ENCODE measurements at places on chromosomes 1 and 21.

- DNase-seq, result no peak
Measured at GRCh38 chr1:40267767-40268187, 9.7 kb downstream of the ZMPSTE24 start.

GRCh38 chr1:203274603-203275381 is 30.5 kb upstream of the BTG2 start:
- no peak for DNase-seq

DNA sequence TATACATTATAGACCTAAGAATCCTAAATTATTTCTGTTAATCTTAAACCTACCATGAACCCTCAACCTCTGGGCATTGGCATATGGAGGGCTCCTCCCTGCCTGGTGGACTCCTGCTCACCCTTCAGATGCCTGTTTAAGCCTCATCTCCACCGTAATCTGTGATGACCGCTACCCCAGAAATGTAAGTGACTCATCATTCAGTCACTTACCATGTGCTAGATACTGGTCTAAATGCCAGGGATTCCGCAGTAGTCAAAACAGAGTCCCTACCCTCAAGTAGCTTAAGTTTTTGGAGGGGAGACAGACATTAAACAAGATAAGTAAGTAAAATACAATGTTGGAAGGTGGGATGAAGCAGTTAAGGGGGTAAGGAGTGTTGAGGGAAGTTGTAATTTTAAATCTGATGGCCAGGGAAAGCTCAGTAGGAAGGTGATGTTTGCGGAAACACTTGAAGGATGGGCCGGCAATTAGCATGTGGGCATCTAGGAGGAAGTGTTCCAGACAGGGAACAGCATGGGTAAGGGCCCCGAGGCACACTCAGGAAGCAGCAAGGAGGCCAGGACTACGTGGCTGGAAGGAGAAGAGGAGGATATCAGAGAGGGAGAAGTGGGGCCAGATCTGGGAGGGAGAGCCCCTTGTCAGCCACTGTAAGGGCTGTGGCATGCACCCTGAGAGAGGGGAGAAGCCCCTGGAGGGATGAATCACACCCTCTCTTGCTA is 141.7 kb upstream of the HOOK1 start:
- no peak for DNase-seq

- DNase-seq, result no peak
Measured at GRCh38 chr1:119885903-119886783, 10.2 kb downstream of the ADAM30 start.

GRCh38 chr1:233459968-233460367 is 132.4 kb downstream of the MAP3K21 start:
- DNase-seq, result no peak

DNA sequence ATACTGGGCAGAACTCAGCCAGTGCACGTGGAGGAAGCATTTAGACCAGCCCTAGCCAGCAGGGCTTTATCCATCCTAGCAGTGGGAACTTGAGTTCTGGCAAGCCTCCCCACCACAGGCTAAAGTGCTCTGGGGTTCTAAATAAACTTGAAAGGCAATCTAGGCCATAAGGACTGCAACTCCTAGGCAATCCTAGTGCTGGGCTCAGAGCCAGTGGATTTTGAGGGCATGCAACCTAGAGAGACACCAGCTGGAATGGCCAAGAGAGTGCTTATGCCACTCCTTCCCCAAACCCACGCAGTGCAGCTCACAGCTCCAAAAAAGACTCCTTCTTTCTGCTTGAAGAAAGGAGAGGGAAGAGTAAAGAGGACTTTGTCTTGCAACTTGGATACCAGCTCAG is 70.5 kb upstream of the APOBEC4 start:
- DNase-seq, result no peak

DNA sequence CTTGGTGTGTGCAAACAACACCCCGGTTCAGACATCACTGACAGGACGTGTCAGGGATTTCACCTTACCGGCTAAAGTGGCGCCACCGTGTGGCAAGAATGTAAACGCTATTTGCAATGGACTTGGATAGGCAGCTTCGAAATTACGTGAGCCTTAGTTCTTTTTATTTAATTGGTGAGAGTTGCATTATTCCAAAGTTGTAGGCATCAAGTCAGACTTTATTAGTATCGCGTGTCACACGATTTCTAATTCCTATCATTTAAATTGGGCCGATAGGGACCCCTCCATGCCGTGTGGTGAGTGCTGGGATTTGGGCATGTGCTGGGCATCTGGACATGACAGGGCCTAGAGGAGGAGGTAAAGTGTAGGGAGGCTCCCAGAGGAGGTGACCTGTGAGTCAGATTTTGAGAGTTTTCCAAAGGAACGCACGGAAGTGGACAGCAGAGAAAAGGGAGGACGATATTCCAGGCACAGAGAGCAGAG is 14.5 kb upstream of the CPT2 start:
- DNase-seq, result no peak

DNA sequence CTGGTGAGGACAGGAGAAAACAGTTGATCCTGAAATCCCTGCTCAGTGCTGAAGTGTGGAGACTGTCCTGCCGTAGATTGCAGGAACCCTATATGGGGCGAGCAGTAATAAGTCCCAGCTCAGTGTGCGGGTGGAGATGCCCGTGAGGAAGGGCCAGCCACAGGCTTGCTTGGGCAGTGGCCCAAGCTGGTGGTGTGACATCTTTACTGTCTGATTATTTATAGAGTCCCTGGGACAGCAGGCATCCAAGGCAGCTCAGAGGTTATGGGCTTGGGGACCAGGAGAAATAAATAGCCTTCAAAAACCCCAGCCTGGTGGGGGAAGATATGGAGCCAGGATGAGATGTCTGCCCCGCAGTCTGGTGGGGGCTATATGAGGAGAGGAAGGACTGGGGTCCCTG is 170.7 kb upstream of the POU3F1 start:
- DNase-seq, result no peak

GRCh38 chr1:198678901-198679329 is 40.1 kb downstream of the PTPRC start:
- no peak for DNase-seq

- no peak for DNase-seq
Measured at GRCh38 chr1:245776139-245776538, 621.4 kb downstream of the KIF26B start.

GRCh38 chr21:32940079-32941014 is 85.4 kb upstream of the OLIG2 start:
- DNase-seq, result peak; percentile 31

GRCh38 chr1:245957427-245957826 is 549.7 kb downstream of the SMYD3 start:
- DNase-seq, result no peak

DNA sequence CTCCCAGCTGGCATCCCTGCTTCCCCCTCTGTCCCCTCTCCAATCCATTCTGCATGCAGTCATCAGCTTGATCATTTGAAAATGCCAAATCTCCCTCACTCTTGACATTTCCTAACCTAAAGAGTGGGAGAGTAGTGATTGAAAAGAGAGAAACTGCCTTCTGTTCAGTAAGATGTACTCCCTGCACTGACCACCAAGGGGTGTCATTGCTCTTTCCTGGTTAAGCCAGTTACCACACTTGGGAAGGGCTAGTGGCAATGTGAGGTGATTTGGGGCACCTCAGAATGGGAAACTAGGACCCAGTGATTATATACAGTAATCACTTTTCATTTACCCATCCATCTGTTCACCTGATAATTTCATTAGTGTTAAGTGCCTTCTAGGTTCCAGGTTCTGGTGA is 6.9 kb upstream of the TMEM269 start:
- no peak for DNase-seq

- no peak for DNase-seq
Measured at GRCh38 chr1:220954321-220955075, 75.3 kb downstream of the HLX start.

GRCh38 chr21:28742527-28742926 is 250.2 kb downstream of the LTN1 start:
- DNase-seq, result no peak

DNA sequence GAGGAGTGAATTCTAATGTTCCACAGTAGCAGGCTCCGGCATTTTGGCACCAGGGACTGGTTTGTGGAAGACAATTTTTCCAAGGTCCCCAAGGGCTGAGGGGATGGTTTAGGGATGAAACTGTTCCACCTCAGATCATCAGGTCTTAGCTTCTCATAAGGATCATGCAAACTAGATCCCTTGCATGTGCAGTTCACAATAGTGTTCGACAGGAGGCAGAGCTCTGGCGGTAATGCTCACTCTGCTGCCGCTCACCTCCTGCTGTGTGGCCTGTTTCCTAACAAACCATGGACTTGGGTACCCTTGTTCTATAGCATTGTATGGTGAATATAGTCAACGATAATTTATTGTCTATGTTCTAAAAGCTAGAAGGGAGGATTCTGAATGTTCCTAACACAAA is 16.6 kb downstream of the CRNN start:
- no peak for DNase-seq

GRCh38 chr1:209808059-209808581 is 2.2 kb upstream of the IRF6 start:
- no peak for DNase-seq

DNA sequence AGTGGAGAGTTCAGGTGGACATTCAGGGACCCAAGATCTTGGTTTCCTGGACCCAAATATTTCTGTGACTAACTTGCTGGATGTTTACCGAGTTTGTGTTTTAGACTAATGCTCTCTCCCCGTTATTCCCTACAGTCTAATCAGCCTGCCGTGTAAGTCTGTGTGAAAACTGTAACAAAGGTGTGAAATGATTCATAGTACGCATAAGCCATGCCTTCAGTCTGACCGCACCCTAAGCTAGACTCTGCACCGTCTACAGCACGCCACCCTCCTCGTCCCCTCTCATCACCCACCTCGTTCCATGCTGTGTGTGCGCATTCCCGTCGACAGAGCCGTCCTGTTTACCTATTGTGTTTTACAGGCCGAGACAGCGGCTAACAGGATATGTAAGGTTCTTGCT is 50.5 kb downstream of the ACTN2 start:
- no peak for DNase-seq

- DNase-seq, result no peak
Measured at GRCh38 chr1:75203415-75204277, 69.5 kb downstream of the LHX8 start.

GRCh38 chr1:37477198-37477931 is 3.0 kb downstream of the ZC3H12A start:
- peak; percentile 27 for DNase-seq

GRCh38 chr1:2407991-2408275 is 4.4 kb downstream of the PEX10 start:
- DNase-seq, result no peak

DNA sequence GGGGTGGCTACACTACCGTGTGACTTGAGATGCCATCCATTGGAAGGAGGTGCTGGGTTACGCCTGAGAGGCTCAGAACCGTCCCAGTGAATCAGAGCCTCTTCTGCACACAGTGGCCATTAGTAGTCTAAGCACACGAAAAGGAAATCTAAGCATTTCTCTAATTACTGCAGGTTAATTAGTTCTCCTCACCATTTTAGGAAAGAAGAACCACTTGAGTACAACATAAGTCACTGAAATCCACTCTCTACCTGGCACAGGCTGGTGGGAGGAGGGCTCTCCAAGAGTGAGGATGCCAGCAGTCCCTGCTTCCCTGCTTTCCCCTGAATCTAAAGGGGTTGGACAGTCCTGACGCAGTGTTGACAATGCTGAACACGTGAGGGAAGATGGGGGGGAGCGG is 606.3 kb downstream of the NPHP4 start:
- no peak for DNase-seq

- no peak for DNase-seq
Measured at GRCh38 chr1:47783638-47784496, 213.3 kb downstream of the TRABD2B start.

DNA sequence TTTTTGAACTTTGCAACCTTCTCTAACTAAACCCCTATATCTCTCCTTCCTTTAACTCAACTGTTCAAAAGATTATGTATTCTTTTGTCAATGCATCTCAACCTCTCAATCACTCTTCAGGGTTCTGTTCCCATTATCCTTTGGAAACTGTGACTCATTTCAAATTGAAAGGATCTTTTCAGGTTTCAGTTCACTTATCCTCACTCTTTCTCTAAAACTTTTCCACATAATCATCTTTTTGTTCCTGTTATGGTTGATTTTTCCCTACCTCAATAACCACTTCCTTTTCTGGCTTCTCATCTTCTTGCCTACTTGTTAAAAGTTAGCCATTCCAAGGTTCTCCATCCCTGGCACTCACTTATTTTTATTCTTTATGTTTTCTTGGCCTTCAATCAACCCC is 56.2 kb upstream of the NUF2 start:
- no peak for DNase-seq

DNA sequence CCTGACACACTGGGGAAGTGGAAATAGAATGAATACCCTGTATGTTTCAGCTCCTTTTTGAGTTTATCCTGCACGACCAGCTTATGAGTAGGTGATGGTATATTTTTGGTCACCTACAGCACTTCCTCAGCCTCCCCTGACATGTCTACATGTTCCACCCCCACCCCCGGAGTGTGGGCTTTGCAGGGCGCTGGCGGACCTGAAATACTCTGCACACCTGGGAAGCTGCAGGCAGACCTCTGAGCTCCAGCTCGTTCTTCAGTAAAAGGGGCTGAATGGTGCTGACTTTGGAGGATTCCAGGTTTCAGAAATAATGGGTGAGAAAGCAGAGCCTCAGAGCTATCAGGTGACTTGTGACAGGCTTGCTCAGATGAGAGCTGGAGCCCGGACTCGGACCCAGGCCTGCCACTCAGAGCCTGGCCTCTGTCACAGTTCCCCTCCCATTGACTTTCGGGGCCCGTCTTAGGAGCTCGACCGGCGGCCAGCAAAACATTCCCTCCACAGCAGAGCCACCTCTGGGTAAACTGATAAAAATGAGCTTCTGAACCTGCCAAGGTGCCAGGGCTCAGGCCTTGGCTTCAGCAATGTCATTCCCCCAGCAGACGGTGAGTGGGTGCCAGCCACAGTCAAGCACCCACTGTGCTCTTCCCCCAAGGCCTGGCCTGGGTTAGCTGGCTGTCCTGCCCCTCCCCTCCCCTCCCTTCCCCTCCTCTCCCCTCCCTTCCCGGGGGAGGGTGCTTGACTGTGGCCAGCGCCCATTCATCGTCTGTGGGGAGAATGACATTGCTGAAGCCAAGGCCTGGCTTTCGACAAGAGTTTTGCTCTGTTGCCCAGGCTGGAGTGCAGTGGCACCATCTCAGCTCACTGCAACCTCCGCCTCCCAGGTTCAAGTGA is 30.1 kb downstream of the DOP1B start:
- no peak for DNase-seq

- no peak for DNase-seq
Measured at GRCh38 chr1:56320464-56321149, 258.8 kb downstream of the PLPP3 start.

- DNase-seq, result no peak
Measured at GRCh38 chr1:174131032-174131638, 28.2 kb upstream of the RABGAP1L start.

DNA sequence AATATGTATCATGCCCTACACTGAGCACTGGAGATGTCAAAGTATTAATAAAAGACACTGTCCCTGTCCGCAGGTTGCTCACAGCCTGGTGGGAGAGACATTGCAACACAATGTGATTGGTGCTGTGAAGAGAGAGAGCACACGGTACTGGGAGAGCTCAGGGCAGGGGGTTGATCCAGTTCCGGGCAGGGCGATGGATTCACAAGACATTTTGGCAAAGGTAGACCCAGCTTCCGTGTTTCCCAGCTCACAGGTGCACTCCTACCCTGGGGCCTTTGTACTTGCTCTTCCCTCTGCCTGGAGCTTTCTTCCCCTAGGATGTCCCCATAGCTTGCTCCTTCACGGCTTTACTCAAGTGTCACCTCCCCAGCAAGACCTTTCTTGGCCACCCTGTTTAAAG is 1.4 kb downstream of the PLA2G5 start:
- no peak for DNase-seq

- DNase-seq, result no peak
Measured at GRCh38 chr1:218846181-218846580, 327.5 kb upstream of the LYPLAL1 start.

GRCh38 chr21:38221594-38221993 is 35.2 kb upstream of the KCNJ15 start:
- no peak for DNase-seq

Measured in GF-D8 (cell line).